Neural crest cell (in vitro differentiated cells): ENCODE measurements at places on chromosomes 5 and 9. TPM values are rescaled to one million over a fixed set of nuclear protein-coding genes. Genes with fewer than 3 reads are reported as not detected.

Gene MRPL36
- 50.8 and 53.2 TPM in 2 replicates for total RNA-seq

Gene PCDHGA6
- 0.49 and 0.52 TPM in 2 replicates for total RNA-seq

Gene PCDHB12
- total RNA-seq: 3.1 TPM in 2 replicates

Gene TMEM215
- 0.57 and 0.72 TPM in 2 replicates for total RNA-seq

Gene MEIKIN
- not detected in 2 replicates for total RNA-seq

Gene ELAVL2
- 26.0 and 31.3 TPM in 2 replicates for total RNA-seq

- H3K4me1 ChIP-seq: no peaks in the 10 kb centered on the region
- H3K27me3 ChIP-seq: no peaks in the 10 kb centered on the region
- no peak overlapping the region for H3K4me3 ChIP-seq
- DNase-seq: no peak
Observed at GRCh38 chr5:29351170-29351569, 1842.3 kb upstream of the CDH6 start.

DNA sequence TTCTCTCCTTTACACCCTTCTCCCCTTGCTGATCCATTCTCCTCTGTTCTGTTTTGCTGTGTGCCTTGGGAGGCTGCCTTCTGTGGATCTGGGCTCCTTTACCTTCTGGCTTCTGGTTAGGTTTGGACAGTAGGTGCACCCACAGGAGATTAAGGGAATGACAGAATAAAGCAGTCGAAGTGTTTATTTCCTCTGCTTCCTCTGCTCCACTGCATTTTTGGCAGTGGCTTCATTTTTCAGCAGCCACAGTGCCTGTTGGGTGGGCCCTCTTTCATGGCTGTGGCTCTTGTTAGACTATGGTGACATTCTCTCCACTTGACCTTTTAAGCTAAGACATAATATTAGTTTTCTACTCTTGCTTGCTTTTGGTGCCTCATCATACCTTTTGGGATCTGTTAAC, 144.1 kb downstream of the CCDC171 start:
- H3K36me3 ChIP-seq: peaks cover 24% of the 10 kb centered on the region
- H3K27me3 ChIP-seq: no peaks in the 10 kb centered on the region
- H3K4me1 ChIP-seq: no peaks in the 10 kb centered on the region
- H3K27ac ChIP-seq: no peak overlapping the region
- no peak overlapping the region for H3K4me3 ChIP-seq

DNA sequence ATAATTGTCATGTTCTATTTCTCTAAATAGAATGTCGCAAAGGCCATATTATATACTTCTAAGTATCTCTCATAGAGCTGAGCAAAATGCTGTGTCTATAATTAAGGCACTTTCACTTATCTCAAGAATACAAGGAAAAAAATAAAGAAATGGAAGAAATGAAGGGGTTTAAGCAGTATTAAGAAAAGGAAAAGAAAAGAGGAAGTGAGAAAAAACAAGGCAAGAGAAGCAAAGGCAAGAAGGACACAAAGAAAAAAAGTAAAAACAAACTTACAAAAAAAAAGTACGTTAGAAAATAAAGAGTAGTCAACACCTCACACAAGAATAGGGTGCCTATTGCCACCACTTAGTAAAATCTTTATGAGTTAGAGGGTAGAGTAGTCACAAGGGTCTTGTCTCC, 506.2 kb downstream of the GABRG2 start:
- no peaks in the 10 kb centered on the region for H3K36me3 ChIP-seq
- H3K4me1 ChIP-seq: no peaks in the 10 kb centered on the region
- no peaks in the 10 kb centered on the region for H3K27me3 ChIP-seq
- DNase-seq: no peak

DNA sequence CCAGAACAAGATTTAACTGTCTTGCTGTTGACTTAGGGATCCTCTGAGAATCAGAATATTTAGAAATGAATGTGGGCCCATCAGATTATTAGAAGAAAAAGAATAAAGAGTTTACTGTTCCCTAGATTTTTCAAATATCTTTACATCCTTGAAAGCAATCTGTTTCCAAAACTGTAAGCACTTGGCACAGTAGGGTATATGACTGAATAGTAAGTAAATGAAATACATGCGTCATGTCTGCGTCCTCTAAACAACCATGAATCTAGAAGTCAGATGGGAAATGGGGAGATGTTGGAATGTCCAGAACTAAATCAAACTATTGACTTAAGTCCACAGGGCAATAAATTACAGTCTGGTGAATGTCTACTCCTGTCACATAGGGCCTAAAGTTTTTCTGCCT, 26.1 kb downstream of the TTC23L start:
- no peak for DNase-seq
- H3K27ac ChIP-seq: no peak overlapping the region
- H3K4me1 ChIP-seq: peaks cover 23% of the 10 kb centered on the region
- H3K27me3 ChIP-seq: no peaks in the 10 kb centered on the region
- peaks cover 4% of the 10 kb centered on the region for H3K36me3 ChIP-seq

GRCh38 chr5:40291338-40291737, 388.4 kb upstream of the PTGER4 start:
- H3K4me3 ChIP-seq: no peak overlapping the region
- no peak for DNase-seq
- no peaks in the 10 kb centered on the region for H3K36me3 ChIP-seq
- no peak overlapping the region for H3K27ac ChIP-seq
- H3K4me1 ChIP-seq: no peaks in the 10 kb centered on the region

GRCh38 chr5:105593011-105593760, 2030.6 kb upstream of the NUDT12 start:
- no peaks in the 10 kb centered on the region for H3K4me1 ChIP-seq
- no peaks in the 10 kb centered on the region for H3K27me3 ChIP-seq
- no peak for DNase-seq
- H3K4me3 ChIP-seq: no peak overlapping the region
- no peak overlapping the region for H3K27ac ChIP-seq

DNA sequence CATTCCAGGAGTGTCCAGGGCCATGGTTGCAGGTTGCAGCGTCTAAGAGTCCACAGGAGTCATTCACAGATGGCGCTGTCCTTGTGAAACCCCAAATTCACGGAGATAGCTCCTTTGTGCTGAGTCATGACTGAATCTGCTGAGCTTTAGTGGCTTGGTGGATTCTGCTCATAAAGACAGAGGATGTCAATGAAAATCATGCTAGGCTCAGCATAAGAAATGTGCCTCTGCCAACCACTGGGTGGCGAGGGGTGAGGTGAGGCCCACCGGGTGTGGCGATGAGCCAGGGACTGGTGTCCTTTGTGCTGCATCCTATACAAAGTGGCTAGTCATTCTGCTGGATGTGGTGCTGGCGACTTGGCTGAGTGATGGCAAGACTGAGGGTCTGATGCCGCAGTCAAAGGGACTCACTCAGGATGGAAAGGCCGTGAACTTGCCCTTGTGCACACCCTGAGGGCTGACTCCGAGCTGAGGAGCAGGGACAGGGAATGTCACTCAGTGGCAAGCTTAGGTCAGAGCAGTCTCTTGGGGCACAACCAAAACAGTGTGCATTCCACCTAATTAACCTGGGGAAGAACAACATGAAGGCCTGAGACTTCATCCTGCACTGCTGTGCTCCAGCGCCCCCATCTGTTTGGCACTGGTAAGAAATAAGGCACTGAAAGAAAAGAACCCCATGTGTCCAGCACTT, 71.5 kb downstream of the DAP start:
- H3K4me3 ChIP-seq: no peak overlapping the region
- H3K4me1 ChIP-seq: peaks cover 14% of the 10 kb centered on the region
- H3K36me3 ChIP-seq: peaks cover 26% of the 10 kb centered on the region
- H3K27ac ChIP-seq: peak overlapping the region; percentile 43
- H3K27me3 ChIP-seq: no peaks in the 10 kb centered on the region
- peak; percentile 8 for DNase-seq

- H3K36me3 ChIP-seq: no peaks in the 10 kb centered on the region
- no peak overlapping the region for H3K4me3 ChIP-seq
- no peaks in the 10 kb centered on the region for H3K27me3 ChIP-seq
- H3K4me1 ChIP-seq: peaks cover 10% of the 10 kb centered on the region
Observed at GRCh38 chr9:16484180-16484579, 386.3 kb downstream of the BNC2 start.

DNA sequence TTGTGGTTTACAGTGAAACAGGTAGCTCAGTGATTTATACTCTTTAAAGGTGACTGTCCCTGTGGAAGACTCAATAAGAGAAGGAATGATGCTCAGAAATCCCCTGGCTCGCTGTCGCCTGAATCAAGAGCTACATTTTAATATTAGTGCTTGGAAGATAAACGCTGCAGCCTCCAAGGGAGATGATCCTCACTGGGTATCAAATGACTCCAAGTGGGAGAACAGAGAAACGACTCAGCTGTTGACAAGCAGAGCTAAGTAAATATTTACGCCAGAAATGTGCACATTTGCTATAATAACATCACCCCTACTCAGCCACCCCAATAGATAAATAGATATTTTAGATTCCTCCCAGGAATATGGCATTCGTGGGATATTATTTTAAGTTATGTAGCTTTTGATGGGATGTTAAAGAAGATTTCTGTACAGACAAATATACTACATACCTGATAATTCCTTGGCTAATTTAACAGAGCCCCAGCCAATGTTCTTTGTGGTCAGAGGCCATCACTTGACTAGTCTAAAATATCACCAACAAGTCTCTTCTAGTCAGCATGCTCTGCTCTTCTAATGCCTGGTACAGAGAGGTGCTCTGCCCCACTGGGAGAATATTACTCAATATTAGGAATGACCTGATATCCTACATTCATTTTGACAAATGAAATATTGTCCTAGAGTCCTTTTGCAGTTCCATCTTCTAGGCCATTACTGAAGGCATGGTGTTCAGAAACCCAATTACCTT, 18.3 kb upstream of the CCDC192 start:
- DNase-seq: no peak
- H3K36me3 ChIP-seq: no peaks in the 10 kb centered on the region
- no peaks in the 10 kb centered on the region for H3K27me3 ChIP-seq
- no peaks in the 10 kb centered on the region for H3K4me1 ChIP-seq
- no peak overlapping the region for H3K27ac ChIP-seq

DNA sequence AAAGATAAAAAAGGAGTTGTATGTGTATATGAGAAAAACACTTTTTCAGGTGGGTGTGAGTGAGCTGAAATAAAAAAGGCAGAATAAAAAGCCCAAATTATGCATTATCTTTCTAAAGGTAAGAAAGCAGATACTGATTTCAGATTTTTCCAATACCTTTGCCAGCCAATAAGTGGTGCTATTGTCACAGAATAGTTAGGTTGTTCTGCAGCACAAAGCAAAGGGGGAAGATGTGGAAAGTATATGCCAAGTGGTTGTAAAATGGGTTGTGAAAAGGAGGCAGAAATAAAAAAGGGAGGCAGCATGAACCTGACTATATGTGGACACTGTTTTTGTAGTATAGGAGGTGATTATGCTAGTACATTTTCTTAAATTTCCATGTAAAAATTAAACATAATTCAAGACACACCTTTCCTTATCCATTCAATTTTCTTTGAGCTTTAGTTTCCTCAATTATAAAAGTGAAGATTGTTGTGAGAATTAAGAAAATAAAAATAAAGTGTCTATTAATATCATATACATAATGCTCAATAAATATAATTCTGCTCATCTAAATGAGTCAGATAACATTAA, 106.7 kb downstream of the SMIM15 start:
- H3K4me3 ChIP-seq: no peak overlapping the region
- H3K4me1 ChIP-seq: peaks cover 9% of the 10 kb centered on the region
- H3K36me3 ChIP-seq: no peaks in the 10 kb centered on the region
- H3K27ac ChIP-seq: no peak overlapping the region
- no peaks in the 10 kb centered on the region for H3K27me3 ChIP-seq
